Osteocyte (in vitro differentiated cells): ENCODE measurements at places on chromosomes 7 and 10. TPM values are rescaled to one million over a fixed set of nuclear protein-coding genes. Genes with fewer than 3 reads are reported as not detected.

The CYP3A7 gene
- total RNA-seq, result not detected in 2 replicates

The CUBN gene
- total RNA-seq, result 1.4 and 1.7 TPM in 2 replicates

The WASHC2A gene
- 58.2 and 69.6 TPM in 2 replicates for total RNA-seq

DNA sequence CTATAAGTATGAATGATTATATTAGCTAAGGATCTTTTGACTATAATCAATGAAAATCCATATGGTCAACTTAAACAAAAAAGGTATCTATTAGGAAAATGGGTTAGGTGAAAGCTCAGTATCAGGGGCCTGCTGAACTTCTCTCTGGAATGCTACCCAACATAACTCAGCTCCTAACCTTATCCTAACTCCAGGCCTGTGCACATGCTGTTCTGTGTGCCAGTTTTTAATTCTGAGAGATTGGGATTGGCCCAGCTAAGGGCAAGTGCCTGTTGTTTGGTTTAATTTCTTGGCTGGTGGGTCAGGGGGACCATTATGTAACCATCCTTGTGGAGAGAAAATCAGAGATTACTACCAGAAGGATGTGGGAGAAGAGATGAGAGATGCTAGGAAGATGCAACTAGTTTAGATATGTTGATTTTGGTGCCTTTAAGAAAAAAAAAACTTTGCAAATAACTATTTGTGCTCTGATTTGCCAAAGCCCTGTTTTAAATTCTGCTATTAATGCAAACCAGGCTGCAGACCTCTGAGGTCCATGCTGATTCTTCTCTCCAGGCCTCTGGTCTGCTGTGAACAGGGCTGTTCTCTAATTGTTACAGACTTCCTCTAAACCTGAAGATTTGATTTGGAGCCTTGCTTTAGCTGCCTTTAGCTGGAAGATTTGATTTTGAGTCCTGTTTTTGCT lies 23.9 kb upstream of the HDAC9 start:
- no peaks in the 10 kb centered on the region for H3K36me3 ChIP-seq
- H3K4me3 ChIP-seq, result no peak overlapping the region
- no peak for DNase-seq
- no peak overlapping the region for H3K27ac ChIP-seq

- no peak overlapping the region for H3K4me3 ChIP-seq
- no peak for DNase-seq
- no peak overlapping the region for H3K27ac ChIP-seq
Measured at GRCh38 chr10:123103944-123104343, 31.8 kb upstream of the HMX3 start.

The C10orf67 gene
- total RNA-seq, result not detected in 2 replicates

DNA sequence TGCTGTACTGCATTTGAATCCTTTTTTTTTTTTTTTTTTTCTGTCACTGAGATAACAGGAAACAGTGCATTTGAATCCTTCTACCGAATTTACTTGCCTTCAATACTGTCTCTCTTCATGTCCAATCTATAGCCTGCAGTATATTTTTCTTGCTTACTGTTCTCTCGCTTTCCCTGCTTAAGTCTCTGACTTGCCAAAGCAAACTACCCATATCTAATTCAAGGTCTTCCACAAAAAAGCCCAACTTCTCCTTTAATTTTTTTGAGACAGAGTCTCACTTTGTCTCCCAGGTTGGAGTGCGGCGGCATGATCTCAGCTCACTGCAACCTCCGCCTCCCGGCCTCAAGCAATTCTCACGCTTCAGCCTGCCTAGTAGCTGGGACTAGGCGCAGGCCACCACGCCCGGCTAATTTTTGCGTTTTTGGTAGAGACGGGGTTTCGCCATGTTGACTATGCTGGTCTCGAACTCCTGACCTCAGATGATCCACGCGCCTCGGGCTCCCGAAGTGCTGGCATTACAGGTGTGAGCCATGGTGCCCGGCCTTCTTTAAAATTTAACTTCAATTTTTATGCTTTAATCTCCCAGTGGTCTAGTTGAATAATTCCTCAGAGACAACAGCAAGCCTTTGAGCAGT lies 882 bp downstream of the PDCD11 start:
- H3K4me1 ChIP-seq, result peaks cover 49% of the 10 kb centered on the region
- H3K36me3 ChIP-seq, result peaks cover 16% of the 10 kb centered on the region
- peak overlapping the region; percentile 97 for H3K4me3 ChIP-seq
- no peaks in the 10 kb centered on the region for H3K27me3 ChIP-seq
- DNase-seq, result no peak
- peak overlapping the region; percentile 95 for H3K27ac ChIP-seq

The TDRD1 gene
- total RNA-seq, result not detected in 2 replicates

DNA sequence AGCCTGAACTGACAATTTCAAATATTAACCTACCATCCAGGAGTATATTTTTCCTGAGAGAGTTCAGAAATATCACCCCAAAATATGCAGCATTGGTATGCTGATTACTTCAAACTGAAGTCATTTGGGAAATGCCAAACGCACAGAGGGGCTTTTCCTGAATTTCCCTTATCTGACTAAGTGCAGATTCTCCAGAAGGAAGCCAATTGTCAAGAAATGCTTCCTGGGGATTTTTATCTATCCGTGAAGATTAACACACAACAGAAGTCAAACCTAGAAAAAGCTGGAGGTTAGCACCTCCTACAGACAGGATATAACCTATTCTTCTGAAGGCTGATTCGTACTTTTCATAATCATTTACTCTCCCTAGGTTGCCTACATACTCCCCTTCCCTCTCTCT lies 91.0 kb downstream of the AKR1D1 start:
- peaks cover 3% of the 10 kb centered on the region for H3K36me3 ChIP-seq
- H3K27ac ChIP-seq, result no peak overlapping the region
- H3K27me3 ChIP-seq, result no peaks in the 10 kb centered on the region
- no peak overlapping the region for H3K4me3 ChIP-seq
- no peak for DNase-seq

- H3K27ac ChIP-seq, result no peak overlapping the region
- H3K4me1 ChIP-seq, result no peaks in the 10 kb centered on the region
- H3K36me3 ChIP-seq, result peaks cover 19% of the 10 kb centered on the region
- DNase-seq, result no peak
Measured at GRCh38 chr7:38222481-38223096, 44.5 kb downstream of the STARD3NL start.

The FAM20C gene
- 132 and 143 TPM in 2 replicates for total RNA-seq

DNA sequence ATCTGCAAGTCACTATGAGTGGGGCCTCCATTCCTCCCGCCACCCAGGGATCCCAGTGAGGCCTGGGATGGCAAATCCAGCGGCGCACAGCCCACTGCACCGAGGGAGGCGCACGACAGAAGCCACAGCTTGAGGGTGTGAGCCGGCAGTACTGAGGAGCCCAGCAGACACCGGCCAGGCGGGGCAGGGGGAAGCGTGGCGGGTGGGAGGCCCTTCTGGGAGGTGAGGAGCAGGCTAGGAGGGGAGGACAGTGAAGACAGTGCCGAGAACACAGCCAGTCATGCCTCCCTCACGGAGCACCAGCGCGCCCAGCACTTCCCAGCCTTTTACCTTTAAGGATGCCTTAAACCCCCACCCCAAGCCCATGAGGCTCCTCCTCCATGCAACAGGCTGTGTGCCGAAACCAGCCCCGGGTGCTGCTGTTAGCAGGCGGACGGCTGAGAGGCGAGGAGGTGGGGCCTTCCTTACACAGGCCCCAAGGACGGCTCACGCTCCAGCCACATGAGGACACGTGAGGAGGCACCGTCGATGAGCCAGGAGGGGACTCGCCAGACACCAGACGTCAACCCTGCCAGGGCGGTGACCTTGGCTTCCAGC lies 258.5 kb downstream of the PTPRN2 start:
- H3K4me3 ChIP-seq, result no peak overlapping the region
- peak; percentile 82 for DNase-seq
- no peaks in the 10 kb centered on the region for H3K4me1 ChIP-seq

DNA sequence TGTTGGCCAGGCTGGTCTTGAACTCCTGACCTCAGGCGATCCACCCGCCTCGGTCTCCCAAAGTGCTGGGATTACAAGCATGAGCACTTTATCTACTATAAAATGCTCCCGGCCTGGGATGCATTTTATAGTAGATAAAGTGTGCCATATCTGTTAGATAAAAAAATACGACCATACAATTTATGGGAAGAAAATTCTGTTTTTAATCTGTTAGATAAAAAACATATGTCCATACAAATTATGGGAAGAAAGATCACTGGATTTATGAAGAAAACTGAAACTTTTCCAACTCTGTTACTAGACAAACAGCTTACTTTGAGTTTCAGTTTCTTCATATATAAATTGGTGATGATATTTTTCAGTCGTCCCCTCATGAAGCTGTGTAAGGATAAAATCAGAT lies 4.5 kb downstream of the TSPAN13 start:
- H3K27ac ChIP-seq, result no peak overlapping the region
- peaks cover 8% of the 10 kb centered on the region for H3K4me1 ChIP-seq
- peaks cover 3% of the 10 kb centered on the region for H3K27me3 ChIP-seq
- DNase-seq, result no peak

The LAMB1 gene
- total RNA-seq, result 952 and 1,014 TPM in 2 replicates

The DNAJB6 gene
- total RNA-seq, result 111 and 112 TPM in 2 replicates

DNA sequence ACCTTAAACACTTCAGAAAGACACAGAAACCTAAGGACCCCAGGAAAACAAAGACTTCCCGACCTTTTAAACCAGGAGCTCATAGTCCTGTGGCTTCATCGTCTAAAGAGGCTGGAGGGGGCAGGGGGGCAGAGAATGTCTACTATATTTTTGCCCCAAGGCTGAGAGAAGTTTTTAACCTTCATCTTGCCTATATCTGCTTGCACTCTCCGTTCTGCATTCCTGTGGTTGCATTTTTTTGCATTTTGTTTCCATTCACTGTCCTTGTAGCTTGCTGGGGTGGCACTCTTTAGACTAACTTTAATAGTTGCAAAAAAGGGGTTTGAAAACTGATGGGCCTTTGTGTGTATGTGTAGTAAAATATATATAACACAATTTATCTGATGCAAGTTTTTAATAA lies 23.7 kb downstream of the PRKAR2B start:
- no peaks in the 10 kb centered on the region for H3K36me3 ChIP-seq
- H3K27me3 ChIP-seq, result peaks cover under 1% of the 10 kb centered on the region
- H3K4me3 ChIP-seq, result no peak overlapping the region
- H3K4me1 ChIP-seq, result peaks cover 25% of the 10 kb centered on the region
- no peak overlapping the region for H3K27ac ChIP-seq
- no peak for DNase-seq

DNA sequence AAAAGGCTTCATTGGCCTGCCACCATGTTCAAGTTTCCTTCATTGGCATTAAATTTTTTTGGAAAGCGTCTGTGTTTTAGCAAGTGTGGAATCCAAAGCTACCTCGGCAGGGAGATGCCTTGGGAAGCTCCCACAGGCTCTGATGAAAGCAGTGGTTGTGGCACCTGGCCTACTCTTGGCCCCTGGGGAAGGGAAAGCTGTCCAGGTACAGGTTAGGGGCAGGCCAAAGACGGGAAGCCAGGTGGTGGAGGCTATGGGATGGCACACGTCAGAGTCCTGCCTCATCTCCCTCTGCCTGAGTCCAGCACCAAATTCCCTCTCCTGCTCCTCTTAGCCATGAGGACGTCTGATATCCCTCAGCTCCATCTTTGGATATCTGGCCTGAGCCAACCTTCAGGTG lies 49.7 kb downstream of the C10orf120 start:
- no peak overlapping the region for H3K4me3 ChIP-seq
- no peak for DNase-seq
- H3K36me3 ChIP-seq, result no peaks in the 10 kb centered on the region

DNA sequence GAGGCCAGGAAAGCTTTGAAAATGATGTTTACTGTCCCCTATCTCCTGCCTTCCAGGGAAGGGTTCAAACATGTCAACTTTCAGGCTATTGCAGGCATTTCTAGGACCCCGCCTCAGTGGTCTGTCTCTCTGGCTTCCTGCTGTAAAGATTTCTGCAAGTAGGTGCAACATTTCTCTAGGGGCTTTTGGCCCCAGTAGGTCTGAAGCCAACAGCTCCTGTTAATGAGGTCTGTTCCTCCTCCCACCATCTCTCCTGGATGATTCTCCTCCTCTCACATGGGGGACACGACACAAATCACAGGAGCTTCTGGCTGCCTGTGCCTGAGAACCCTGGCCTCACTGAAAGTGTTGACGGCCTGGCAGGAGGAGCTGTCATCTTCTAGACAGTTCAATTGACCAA lies 194.3 kb downstream of the CYP26A1 start:
- no peak overlapping the region for H3K4me3 ChIP-seq
- peaks cover 3% of the 10 kb centered on the region for H3K36me3 ChIP-seq
- no peaks in the 10 kb centered on the region for H3K27me3 ChIP-seq
- H3K27ac ChIP-seq, result no peak overlapping the region
- no peak for DNase-seq

GRCh38 chr7:52992479-52993162 lies 42.8 kb upstream of the POM121L12 start:
- H3K27me3 ChIP-seq, result no peaks in the 10 kb centered on the region
- no peak overlapping the region for H3K27ac ChIP-seq
- no peaks in the 10 kb centered on the region for H3K4me1 ChIP-seq
- H3K36me3 ChIP-seq, result no peaks in the 10 kb centered on the region
- no peak overlapping the region for H3K4me3 ChIP-seq
- no peak for DNase-seq

DNA sequence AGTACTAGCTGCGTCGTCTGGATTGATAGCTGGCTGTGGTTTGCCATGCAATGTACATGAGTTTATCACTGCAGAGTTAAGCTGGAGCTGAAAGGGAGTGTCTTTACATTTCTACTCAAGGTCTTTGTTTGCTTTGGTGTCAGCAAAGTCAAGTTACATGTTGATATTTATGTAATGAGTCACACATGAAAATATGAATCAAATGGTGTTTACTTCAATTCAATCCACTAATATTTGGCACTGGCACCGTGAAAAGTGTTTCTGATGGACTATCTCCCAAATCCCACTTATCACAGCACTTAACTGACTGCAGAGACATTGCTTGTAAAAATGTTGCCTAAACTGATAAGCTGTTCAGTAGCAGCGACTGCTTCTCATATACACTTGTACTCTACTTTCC lies 395.9 kb downstream of the TFEC start:
- H3K4me3 ChIP-seq, result no peak overlapping the region
- no peaks in the 10 kb centered on the region for H3K27me3 ChIP-seq
- peak overlapping the region; percentile 1 for H3K27ac ChIP-seq
- peaks cover 21% of the 10 kb centered on the region for H3K4me1 ChIP-seq
- no peaks in the 10 kb centered on the region for H3K36me3 ChIP-seq

DNA sequence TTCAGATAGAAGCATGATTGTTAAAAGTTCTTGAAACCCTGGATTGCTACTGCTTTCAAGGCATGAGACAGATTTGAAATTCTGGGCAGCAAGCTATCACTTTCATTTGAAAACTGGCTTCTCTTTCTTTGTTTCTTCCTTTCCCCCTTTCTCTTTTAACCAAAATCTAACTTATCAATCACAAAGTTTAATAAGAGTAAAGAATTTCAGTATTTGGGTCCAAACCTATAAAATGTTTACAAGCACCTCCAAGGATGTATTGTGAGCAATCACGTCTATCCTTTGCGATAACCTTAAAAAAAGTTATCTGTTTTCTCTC lies 21.6 kb upstream of the RPA3 start:
- no peaks in the 10 kb centered on the region for H3K27me3 ChIP-seq
- H3K4me1 ChIP-seq, result peaks cover 11% of the 10 kb centered on the region
- H3K4me3 ChIP-seq, result no peak overlapping the region
- DNase-seq, result no peak
- no peak overlapping the region for H3K27ac ChIP-seq

The CAMK2B gene
- total RNA-seq, result not detected in 2 replicates

GRCh38 chr10:78461333-78461732 lies 427.7 kb downstream of the RPS24 start:
- peaks cover 2% of the 10 kb centered on the region for H3K4me1 ChIP-seq
- no peak for DNase-seq
- H3K36me3 ChIP-seq, result no peaks in the 10 kb centered on the region
- H3K27ac ChIP-seq, result no peak overlapping the region
- H3K27me3 ChIP-seq, result peaks cover 21% of the 10 kb centered on the region
